ENCODE measurements at places on chromosomes 3 and 15.

GRCh38 chr3:128489674-128489926 lies 3.4 kb downstream of the GATA2 start:
- no peak for DNase-seq

GRCh38 chr3:33441225-33441976 lies 1.2 kb upstream of the UBP1 start:
- no peak for DNase-seq

GRCh38 chr3:145849115-145849514 lies 311.9 kb downstream of the PLOD2 start:
- DNase-seq, result no peak

GRCh38 chr3:71726146-71726545 lies 944 bp upstream of the EIF4E3 start:
- no peak for DNase-seq

DNA sequence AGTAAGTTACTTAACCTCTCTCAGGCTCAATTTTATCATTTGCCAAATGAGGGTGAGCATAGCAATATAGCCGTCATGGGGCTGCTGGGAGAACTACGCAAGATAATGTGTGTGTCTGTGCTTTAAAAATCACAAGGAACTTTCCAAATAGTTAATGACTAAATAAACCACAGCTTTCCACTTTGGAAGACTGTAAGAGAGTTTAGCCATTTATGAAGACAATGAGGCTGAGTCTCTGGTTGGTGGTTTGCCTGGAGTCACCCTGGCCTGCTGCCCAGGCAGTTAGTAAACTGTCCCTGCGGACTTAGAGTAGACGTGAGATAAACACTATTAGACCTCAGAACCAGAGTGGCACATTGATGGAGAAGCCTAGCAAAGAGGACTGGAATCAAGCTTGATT lies 357.7 kb downstream of the CLSTN2 start:
- no peak for DNase-seq

DNA sequence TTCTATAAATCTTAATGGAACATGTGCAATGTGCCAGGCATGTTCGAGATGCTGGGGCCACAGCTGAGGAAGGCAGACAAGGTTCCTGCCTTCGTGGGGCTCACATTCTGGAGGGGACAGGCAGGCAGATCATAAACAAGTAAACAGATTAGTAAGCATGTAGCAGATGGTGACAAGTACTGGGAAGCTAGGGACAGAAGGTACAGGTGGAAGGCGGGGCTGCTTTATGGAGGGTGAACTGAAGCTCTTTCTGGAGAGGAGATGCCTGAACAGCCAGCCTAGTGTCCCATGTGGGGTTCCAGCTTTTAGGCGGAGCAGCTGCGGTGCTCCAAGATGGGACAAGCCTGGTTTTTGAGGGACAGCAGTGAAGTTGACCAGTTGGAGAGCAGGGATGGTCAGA lies 74.7 kb upstream of the SNRK start:
- no peak for DNase-seq

DNA sequence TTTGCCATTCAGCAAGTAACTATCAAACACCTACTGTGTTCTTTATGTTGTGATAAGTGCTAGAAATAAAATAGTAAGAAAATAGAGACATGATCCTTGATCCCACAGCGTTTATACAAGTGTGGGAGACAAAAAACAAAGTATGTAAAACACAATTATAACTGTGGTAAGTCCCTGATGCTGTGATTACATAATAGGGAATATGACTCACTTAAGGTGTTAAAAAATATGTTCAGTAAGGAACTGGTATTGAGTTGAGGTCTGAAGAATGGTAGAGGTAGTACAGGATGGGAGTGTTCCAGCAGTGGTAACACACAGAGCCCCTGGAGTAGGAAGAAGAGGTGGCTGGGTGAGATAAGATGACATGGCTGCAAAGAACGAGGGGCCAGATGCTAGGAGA lies 132.1 kb upstream of the TMC3 start:
- no peak for DNase-seq

- DNase-seq, result no peak
These were observed 908.1 kb upstream of the ALCAM start for GRCh38 chr3:104458657-104459056.

DNA sequence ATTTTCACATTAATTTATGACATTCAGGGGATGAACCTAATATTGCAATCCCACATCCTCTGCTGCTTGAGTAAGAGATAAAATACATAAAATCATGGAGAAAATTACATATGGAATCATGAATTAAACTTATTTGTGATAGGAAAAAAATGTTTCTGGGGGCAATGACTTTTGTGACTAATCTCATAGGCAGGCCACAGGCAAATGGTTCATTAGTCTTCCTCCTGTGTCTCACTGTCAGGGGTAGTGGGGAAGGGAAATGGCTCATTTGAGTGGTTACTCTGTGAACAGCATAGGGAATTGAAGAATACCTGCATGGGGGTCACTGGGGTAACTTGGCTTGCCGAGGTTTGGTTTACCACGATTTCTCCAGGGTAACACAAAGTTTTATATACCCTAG lies 72.0 kb downstream of the TFG start:
- no peak for DNase-seq

DNA sequence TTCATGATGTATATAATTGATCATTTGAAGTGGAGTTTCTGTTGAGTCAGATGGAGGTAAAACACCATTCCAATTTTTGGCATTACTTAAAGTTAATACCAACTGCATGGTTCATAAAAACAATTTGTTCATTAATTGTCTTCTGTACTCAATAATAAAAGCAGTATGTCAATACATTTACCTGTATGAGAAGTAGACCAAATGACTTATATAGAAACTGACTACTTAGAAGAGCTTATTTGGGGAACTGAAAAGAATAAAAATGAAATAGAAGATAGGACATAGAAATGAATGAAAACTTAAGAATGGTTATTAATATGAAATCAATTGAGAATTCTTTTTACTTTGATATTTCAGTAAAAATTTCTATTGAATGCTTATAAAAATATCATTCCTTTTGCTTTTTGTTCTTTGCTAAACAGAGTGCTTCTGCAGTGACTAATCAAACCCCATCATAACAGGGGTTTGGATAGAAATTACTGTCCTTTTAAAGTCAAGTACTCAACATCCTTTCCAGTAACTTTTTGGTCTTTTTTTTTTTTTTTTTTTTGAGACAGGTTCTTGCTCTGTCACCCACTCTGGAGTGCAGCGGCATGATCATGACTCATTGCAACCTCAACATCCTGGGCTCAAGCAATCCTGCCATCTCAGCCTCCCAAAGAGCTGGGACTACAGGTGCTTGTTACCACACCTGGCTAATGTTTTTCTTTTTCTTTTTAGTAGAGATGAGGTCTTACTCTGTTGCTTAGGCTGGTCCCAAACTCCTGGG lies 6.5 kb upstream of the CRYBG3 start:
- peak; percentile 37 for DNase-seq

GRCh38 chr3:162641907-162642306 lies 1145.3 kb downstream of the OTOL1 start:
- DNase-seq, result no peak

- no peak for DNase-seq
These were observed 117.0 kb downstream of the P3H2 start for GRCh38 chr3:190003681-190004123.

GRCh38 chr3:81279481-81280379 lies 481.7 kb downstream of the GBE1 start:
- no peak for DNase-seq

GRCh38 chr3:39287216-39288164 lies 7.7 kb upstream of the CX3CR1 start:
- DNase-seq, result peak; percentile 13

- DNase-seq, result no peak
These were observed 27.1 kb upstream of the LACTB start for GRCh38 chr15:63094495-63094931.

DNA sequence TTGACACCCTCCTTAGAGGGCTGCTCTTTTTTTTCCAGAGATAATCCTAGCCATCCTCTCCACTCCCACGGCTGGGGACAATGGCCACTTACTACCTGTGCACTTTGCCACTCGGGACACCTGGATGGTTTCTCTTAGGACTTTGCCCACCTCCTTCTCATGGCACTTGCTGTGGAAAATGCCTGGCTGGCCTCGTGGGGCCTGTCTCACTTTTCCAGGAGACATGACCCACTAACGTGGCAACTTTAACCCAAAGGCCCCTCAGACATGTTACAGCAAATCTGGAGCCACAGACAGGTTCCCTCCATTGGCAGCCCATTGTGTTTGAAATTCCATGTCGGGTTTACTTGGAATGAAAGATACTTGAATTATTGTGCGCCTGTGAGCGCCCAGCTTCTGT lies 29.4 kb upstream of the ESYT3 start:
- no peak for DNase-seq

GRCh38 chr3:31724116-31724515 lies 191.4 kb downstream of the STT3B start:
- no peak for DNase-seq

DNA sequence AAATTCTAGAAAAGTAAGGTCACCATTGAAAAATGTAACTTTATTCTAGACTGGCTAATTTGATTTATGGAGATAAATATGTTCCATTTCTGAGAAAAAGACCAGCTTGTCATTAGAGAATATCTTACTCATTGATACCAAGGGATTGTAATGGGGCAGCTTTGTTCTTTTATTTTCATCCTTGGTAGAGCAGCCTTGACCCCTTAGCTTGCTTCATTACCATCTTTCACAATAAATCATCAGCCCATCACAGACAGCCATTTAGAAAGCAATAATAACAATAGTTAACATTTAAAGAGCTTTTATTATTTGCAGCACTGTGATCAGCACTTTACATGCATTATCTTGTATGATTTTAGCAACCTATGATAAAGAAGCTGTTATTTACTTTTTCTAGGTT lies 253.6 kb downstream of the C3orf38 start:
- DNase-seq, result no peak

- DNase-seq, result no peak
These were observed 172.5 kb downstream of the NSMCE3 start for GRCh38 chr15:29097168-29097567.

DNA sequence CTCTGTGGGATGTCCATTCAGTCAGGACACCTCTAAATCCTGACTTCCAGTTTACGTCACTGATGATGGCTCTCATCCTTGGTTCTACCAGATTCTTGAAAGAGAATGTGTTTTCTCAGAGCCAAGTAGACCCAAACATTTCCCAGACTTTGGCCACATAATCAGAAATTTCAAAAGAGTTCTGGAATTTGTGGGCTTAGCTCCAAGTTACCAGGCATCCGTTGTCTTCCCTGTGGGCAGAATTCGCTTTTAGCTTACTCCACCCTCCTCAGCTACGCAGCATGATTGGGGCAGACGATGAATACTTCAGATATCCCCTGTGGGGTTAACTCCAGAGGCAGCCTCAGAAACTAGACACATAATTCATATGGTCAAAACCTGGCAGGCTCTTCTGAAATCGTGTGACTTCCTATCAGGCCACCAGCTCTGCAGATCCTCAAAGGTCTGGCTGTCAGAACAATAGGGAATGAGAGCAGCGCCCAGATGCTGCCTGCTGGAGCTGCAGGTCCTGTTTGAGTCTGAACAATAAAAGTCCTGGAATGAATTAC lies 30.6 kb downstream of the CRTC3 start:
- no peak for DNase-seq

DNA sequence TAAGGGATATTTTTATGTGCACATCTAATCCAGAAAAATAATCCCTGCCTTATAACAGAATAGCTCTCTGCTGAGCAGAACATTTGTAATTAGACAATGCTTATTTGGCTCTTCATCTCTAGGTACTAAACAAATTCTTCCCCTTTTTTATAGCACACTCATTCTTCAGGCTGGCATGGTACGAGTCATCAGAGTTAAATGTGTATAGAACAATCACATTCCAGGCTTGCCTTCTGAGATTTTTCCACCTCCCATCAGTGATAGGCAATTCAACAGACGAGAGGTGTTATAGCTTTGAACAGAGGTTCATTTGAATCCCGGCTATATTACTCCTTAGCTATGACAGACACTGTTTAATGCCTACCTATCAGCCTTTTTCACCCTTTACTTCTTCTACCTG lies 21.4 kb upstream of the SPPL2A start:
- no peak for DNase-seq

GRCh38 chr15:75666823-75667501 lies 19.2 kb downstream of the SNX33 start:
- peak; percentile 87 for DNase-seq

- DNase-seq, result no peak
These were observed 8.0 kb downstream of the CCDC14 start for GRCh38 chr3:123952844-123953520.

- DNase-seq, result no peak
These were observed 243.4 kb upstream of the GADL1 start for GRCh38 chr3:31137718-31138465.

GRCh38 chr3:153246331-153246730 lies 84.3 kb downstream of the RAP2B start:
- DNase-seq, result no peak

- no peak for DNase-seq
These were observed 25.3 kb downstream of the BFSP2 start for GRCh38 chr3:133424937-133425869.

- no peak for DNase-seq
These were observed 149.0 kb downstream of the APBA2 start for GRCh38 chr15:29034593-29035335.

- no peak for DNase-seq
These were observed 3.0 kb upstream of the COL8A1 start for GRCh38 chr3:99635348-99635747.

GRCh38 chr15:91291673-91292072 lies 191.6 kb downstream of the SV2B start:
- DNase-seq, result no peak

DNA sequence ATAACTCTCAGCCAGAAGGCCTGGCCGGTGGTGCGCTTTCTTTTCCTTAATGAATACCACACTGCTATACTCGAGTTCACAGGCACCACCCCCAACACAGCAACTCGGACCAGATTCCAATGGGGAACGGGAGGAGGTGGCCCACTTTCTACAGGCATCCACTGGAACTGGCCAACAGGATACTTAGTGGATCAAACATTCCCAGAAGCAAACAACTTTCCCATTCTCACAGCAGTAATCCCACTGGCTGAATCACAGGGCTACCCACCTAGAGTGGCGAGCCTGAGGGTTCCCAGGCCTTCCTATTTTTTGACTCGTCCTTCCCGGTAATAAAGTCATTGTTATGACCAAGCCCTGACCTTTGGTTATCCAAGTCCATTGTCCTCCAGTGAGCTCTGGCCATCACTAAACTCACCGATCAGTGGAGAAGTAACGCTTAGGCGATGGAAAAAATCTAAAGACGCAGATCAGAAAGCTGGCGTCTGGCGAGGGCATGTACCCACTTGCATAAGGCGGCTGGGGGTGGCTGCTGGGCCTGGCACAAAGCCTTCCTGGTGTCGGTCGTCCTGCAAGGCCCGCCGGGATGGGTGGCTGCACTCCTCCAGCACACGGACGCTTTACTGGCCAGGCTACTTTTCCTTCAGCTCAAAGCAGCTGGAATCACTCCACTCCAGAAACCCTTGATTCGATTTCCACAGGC lies 1.2 kb downstream of the EOGT start:
- no peak for DNase-seq
